Stimulated activated CD8-positive, alpha-beta memory T cell treated with anti-CD3 and anti-CD28 coated beads, Interleukin-2, amount 100 ng/mL, for 1 hour (primary cell): ENCODE measurements at places on chromosomes 2 and 18.

GRCh38 chr2:126272401-126272800 lies 383.6 kb upstream of the GYPC start:
- no peak for DNase-seq

DNA sequence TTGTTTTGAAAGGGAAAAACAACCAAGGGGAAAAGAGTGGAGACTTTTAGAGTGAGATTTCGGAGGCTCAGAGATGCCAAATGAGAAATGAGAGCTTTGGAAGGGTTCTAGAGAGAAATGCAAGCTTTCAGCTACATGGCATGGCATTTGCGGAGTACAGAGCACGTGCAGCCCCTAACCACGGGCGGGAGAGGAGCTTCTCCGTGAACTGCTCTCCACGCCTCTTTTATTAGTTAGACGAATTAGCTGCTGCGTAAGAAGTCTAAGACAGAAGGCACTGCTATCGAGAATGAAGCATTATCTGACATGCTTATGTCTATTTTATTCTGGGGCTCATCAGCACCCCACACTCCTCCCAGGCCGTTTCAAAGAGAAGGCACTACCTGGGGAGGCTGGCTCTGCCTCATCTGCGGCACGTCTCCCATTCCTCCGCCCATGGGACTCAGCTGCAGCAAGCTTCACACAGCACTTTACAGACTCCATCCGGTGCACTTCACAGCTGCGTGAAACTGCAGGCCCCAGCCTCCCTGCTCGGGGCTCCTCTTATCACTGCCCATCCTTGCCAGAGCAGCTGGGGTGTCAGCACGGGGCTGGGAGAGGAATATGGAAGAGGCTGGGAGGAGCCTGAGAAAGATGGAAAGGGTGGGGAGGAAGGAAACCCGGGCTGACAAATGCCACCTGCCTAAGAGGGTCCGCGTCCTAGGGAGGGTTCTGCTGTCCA lies 207.3 kb upstream of the APCDD1 start:
- no peak for DNase-seq

- no peak for DNase-seq
Observed at GRCh38 chr18:57581301-57581934, 5.1 kb downstream of the FECH start.

- no peak for DNase-seq
Observed at GRCh38 chr2:203399031-203399430, 70.8 kb downstream of the ABI2 start.

DNA sequence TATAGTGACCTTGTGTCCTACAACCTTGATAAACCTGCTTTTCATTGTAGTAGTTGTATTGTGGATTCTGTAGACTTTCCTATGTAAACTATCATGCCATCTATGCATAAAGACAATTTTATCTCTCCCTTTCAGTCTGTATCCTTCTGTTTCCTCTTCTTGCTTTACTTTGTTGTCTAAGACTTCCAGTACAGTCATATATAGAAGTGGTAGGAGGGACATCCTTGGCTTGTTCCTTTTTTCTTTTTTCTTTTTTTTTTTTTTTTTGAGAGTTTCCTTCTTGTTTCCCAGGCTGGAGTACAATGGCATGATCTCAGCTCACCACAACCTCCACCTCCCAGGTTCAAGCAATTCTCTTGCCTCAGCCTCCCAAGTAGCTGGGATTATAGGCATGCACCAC lies 39.7 kb downstream of the UBE2F start:
- DNase-seq, result no peak

- DNase-seq, result no peak
Observed at GRCh38 chr2:241430178-241430577, 74.1 kb downstream of the FARP2 start.

DNA sequence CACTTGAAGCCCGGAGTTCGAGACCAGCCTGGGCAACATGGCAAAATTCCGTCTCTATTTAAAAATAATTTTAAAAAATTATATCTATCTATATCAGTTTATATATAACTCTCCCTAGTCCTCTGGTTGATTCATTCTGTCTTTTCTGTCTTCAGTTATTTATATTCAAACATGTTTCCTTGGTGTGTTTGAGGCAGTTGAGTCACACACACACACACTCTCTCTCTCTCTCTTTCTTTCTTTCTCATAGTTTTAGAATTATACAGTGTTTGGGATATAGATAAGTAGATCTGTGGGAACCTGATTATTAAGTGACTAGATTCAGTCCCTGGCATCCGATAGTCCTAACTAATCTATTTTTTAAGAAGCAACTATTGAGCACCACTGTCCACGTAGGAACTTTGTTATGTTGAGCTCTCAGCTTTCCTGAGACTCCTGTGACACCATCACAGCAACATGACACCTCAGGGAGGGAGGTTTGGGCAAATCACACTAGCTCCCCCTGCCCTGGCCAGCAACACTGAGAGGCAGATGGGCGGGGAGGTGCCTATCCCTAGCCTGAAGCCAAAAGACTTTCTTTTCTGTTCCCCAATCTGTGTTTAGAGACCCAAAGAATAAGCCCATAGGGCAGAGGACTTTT lies 482.7 kb downstream of the DLGAP1 start:
- DNase-seq, result no peak

DNA sequence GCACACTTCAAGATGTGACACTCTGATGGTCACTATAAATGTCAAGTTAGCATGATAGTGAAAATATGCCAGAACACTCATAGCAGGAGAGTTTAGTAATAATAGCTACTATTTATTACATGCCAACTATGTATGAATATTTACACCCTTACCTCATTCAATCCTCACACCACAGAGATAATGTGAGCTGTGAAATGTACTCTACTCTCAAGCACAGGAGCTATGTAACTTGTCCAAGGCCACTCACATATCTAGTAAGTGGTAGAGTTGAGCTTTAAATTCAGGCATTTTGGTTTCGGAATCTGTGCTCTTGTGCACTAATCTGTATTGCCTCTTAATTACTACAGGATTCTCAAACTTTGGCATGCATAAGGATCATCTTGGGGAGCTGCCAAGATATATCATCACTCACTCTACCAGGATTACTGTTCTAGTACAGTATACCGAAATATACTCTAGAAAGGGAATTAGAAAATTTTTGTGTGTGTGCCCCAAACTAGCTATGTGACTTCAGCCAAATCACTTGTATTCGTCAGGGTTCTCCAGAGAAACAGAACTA lies 154.3 kb downstream of the PLCL1 start:
- DNase-seq, result no peak

GRCh38 chr2:133838642-133839365 lies 270.5 kb upstream of the NCKAP5 start:
- no peak for DNase-seq

- DNase-seq, result no peak
Observed at GRCh38 chr2:9498210-9498609, 23.9 kb downstream of the IAH1 start.

DNA sequence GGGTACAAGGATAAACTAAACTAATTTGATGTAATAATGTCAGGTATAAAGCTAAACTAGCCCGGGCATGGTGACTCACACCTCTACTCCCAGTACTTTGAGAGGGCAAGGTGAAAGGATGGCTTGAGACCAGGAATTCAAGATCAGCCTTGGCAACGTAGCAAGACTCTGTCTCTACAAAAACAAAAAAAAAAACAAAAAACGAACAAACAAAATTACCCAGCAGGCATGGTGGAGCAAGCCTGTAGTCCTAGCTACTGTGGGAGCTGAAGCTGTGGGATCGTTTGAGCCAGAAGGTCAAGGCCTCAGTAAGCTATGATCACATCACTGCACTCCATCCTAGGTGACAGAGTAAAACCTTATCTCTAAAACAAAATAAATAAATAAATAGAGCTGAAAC lies 131.8 kb upstream of the KYNU start:
- no peak for DNase-seq

GRCh38 chr2:158715357-158715756 lies 79.8 kb upstream of the DAPL1 start:
- DNase-seq, result no peak

GRCh38 chr18:8468921-8469335 lies 140.3 kb upstream of the RAB12 start:
- DNase-seq, result no peak

DNA sequence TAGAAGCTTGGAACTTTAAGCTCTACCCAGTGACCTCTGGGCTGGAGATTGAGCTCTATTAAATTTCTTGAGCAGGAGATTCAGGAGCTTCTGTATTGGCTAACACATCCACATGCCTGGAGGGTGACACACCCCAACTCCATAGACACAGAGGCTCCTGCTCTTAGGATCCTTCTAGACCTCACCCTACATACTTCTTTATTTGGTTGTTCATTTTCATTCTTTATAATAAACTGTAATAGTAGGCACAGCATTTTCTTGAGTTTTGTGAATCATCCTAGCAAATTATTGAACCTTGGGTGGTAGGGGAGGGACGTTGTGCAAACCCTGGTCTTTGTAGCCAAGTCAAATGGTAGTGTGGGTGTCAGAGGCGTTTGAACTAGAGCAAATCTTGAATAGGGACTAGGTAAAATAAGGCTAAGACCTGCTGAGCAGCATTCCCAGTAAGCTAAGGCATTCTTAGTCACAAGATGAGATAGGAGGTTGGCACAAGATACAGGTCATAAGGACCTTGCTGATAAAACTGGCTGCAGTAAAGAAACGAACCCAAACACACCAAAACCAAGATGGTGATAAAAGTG lies 323.8 kb upstream of the GALNT5 start:
- no peak for DNase-seq

- DNase-seq, result no peak
Observed at GRCh38 chr2:239869272-239870155, 155.6 kb downstream of the NDUFA10 start.

GRCh38 chr2:97848306-97848705 lies 134.9 kb downstream of the ZAP70 start:
- no peak for DNase-seq

- no peak for DNase-seq
Observed at GRCh38 chr2:85181844-85182456, 48.8 kb downstream of the TCF7L1 start.

GRCh38 chr18:61967252-61967891 lies 74.6 kb upstream of the RNF152 start:
- no peak for DNase-seq

- no peak for DNase-seq
Observed at GRCh38 chr2:224970311-224970710, 72.0 kb downstream of the DOCK10 start.

DNA sequence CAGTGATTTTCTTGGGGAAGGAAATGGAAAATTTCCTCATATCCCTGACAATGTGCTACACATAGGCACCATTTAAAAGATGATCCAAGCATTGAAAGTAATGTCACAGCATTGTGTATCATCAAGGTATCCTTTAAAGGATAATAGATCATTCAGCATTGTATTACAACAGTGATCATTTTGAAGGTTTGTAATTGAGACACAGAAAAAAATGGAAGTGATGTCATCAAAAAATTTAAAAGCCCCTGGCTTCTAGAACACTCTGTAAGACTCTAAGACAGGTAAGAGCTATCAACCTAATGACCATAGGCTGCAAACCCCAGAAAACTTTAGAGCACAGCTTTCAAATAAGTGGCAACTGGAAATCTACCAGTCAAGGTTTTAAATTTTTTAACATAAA lies 271.4 kb downstream of the ETAA1 start:
- DNase-seq, result no peak

- DNase-seq, result no peak
Observed at GRCh38 chr18:63438181-63438580, 15.9 kb upstream of the VPS4B start.

DNA sequence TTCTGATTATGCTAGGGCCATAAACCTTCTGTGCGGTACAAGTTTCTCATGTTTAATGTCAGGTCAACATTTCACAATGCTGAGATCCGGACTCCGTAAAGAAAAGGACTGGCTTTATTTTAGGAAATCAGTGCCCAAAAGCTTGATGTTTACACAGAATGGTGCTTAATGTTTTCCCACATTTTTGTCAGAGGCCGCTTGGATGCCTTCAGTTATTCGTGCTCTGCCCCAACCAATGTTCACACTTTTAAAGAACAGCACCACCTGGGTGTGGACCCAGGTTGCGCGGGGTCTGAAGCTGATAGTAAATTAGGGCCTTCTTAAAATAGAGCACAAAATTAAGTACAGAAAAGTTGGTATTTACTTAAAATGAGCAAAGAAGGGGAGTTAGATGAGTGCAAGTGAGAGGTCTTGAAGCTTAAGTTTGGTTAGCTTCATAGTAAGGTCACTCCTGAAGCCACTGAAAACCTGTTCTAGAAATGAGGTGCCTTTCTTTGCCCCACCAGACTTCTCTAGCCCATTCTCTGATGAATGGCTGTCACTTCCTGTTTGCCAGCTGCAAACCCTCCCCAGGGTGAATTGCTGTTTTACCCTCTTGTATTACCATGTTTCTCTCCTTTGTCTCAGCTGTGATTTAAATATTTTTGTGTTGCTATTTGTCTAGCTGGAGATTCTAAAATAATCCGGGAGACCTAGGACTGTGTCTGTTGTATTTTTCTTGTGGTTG lies 20.5 kb downstream of the SLC3A1 start:
- no peak for DNase-seq

DNA sequence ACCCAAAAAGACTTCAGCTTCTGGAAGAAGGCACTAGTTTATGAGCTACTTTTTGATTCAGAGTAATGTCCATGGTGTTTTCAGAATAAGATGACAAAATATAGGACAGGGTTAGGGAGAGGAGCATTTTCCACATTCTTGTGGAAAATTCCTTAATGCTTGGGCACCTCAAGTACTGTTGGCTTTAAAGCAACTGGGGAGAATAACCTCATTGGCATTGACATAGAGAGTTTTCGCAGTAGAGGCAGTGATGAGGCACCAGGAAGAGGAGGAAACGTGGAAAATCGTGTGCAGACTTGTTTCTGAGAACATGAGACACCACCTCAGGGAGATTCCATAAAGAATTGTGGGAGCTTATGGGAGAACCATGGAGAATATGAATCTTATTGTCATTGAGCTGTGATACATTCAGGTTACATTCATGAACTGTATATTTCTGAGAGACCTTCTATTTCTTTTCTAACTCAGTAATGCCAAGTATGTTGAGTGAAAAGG lies 929.0 kb upstream of the NRXN1 start:
- no peak for DNase-seq
